ENCODE measurements at places on chromosomes 2 and 18.
A peak's percentile ranks its signal among the peaks of the same experiment; 100 is the strongest.

GRCh38 chr2:105150231-105150630 is 91.3 kb upstream of the GPR45 start:
- DNase-seq, result no peak

- DNase-seq, result no peak
Observed at GRCh38 chr2:45570671-45571334, 40.3 kb downstream of the SRBD1 start.

GRCh38 chr2:71720596-71721361 is 267.4 kb downstream of the DYSF start:
- DNase-seq, result no peak

DNA sequence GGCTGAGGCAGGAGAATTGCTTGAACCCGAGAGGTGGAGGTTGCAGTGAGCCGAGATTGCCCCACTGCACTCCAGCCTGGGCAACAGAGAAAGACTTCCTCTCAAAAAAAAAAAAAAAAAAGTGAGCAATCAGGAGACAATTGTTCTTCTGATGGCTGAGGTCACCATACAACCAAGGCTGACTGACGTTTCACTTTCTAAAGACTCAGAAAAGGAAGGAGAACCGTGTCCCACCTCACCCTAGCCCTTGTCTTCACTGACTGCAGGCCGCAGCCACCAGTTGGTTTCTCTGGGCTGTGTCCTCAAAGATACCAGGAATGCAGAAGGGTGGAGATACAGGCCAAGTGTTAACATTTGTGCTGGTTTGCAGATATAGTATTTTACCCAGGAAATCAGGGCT is 7.7 kb upstream of the SLC35F6 start:
- no peak for DNase-seq

GRCh38 chr2:83650161-83650560 is 808.9 kb downstream of the SUCLG1 start:
- DNase-seq, result peak; percentile 56

DNA sequence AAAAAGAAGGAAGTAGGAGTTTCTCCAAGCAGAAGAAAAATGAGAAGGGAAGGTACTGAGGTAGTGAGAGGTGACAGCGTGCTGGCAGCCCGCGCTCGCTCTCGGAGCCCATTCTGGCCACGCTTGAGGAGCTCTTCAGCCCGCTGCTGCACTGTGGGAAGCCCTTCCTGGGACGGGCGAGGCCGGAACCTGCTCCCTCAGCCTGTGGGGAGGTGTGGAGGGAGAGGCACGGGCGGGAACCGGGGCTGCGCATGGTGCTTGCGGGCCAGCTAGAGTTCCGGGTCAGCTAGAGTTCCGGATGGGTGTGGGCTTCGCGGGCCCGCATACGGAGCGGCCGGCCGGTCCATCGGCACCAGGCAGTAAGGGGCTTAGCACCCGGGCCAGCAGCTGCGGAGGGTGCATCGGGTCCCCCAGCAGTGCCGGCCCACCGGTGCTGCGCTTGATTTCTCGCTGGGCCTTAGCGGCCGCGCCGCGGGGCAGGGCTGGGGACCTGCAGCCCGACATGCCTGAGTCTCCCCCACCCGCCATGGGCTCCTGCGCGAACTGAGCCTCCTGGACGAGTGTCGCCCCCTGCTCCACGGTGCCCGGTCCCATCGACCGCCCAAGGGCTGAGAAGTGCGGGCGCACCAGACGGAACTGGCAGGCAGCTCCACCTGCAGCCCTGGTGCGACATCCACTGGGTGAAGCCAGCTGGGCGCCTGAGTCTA is 11.1 kb upstream of the CYS1 start:
- no peak for DNase-seq

GRCh38 chr2:79817288-79817687 is 304.4 kb downstream of the CTNNA2 start:
- no peak for DNase-seq

Data from NCI-H446 treated with DMSO at 0.1 percent for 48 hours (cell line).